ENCODE measurements at places on chromosomes 1 and 21. TPM values are rescaled to one million over a fixed set of nuclear protein-coding genes. Genes with fewer than 3 reads are reported as not detected.

COL11A1 gene
- 4.4 TPM for total RNA-seq

F13B gene
- total RNA-seq = not detected

CRYAA gene
- total RNA-seq = not detected

ITSN1 gene
- total RNA-seq = 44.5 TPM
